ENCODE measurements at places on chromosomes 6 and 20.

DNA sequence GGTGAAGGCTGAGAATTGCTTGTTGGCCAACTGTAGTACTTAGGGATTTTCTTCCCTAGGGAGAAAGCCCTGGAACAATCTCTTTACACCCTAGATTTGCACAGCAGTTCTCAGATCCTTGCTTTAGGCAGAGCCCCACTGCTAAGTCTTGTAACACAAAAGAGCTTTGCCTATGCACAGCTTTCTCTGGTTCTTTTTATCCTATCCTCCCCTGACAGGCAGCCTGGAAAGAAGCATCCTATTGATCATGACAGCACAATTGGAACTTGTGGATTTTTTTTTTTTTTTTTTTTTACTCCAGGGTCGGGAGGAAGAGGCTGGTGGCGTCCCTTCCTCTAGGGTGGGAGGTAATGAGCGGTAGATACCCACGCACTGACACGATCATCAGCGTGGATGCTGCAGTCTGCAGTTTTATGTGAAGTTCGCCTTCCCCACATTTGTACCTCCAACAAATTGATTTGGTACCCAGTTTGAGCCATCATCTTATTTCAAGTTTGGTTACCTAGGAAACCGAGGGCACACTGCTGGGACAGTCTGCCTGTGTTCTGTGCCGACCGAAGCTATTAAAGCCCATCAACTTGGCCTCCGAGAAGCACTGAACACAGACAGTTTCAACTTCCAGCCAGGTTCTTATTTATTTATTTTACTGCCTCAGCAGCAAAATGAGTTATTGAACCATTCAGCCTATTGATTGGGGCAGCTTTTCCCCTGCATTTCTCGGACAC, 110.1 kb downstream of the NRN1 start:
- no peak for DNase-seq

DNA sequence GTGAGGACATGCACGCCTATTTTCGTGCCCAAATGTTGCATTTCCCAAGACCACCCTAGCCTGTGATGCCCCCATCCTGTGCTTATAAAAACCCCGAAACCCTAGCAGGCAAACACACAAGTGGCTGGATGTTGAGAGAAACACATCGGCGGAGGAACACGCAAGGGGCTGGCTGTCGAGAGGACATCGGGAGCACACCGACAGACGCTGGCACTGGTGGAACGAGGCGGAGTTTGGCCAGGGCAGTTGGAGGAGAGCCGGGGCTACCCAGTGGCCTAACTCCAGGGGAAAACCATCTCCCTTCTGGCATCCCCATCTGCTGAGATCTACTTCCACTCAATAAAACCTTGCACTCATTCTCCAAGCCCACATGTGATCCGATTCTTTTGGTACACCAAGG, 225.9 kb upstream of the GRIK2 start:
- no peak for DNase-seq

DNA sequence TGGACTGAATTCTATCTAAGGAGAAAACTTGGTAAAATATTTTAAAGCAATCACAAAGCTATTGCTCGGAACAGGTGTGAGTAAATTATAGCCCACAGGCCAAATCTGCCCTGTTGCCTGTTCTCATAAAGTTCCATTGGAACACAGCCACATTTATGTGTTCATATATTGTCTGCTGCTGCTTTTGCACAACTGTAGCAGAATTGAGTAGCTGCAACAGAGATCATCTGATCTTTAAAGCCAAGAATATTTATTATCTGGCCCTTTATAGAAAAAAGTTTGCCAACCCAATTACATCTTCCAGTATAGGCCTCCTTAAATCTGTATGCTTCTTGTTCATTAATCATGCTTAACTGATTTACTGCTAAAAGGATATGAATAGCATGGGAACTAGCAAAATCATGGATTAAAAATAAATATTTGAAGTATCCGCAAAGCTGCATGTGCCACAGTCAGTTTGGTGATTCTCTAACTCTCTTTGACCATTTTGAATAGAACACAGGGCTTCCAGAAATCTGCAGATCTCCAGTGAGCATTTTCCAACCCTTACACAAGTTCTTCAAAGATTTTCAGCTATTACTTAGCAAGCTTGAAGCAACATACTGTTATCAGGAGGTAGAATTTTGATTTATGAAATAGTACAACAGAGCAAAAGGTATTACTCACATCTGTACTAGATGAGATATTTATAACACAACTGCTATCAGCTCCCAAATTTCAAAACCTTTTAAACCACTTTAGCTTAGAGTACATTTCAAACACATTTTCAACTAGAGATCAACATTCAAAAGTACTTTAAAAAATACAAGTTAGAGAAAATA, 312.6 kb upstream of the ID4 start:
- no peak for DNase-seq

GRCh38 chr20:63114693-63115311, 101.1 kb downstream of the YTHDF1 start:
- no peak for DNase-seq

DNA sequence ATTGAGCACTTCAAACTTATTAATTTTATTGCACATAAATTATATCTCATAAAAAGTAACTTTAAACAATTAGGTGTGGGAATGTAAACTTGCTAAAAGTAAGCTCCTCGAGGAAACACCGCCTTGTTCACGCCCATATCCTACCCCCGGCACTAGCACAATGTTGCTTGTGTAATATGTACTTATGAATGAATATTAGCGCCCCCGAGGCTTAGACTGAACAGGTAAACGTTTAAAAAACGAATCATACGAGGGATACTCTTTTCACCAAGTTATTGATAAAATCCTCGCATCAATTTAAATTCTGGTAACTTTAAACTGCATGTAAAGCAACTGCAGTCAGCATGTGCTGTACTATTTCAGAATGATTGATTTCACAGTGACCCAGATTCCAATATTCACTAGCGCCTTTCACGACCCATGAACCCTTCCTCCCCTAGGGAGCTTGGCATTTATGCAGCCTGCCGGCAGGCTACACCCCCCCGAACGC, 637 bp downstream of the TFB1M start:
- peak; percentile 12 for DNase-seq

GRCh38 chr6:150987371-150987828, 121.9 kb downstream of the MTHFD1L start:
- DNase-seq, result no peak

DNA sequence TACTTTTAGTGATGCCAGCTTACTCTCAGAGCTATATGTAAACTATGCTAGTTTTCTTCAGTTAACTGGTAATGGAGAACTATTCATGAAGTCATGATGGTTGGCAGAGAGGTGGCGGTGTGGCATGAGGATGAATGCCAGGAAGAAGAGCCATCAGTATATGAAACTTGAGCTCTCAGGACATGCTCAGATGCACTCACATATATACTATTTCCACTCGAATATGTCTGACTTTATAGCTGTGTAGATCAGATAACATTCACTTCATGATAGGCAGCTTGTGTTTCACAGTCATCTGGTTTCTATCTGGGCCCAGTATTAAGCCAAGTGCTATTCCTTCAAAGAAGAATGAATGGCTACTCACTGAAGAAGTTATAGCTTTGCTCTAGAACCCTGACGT, 46.2 kb upstream of the CEP85L start:
- no peak for DNase-seq

- DNase-seq, result no peak
These were observed 37.1 kb downstream of the FRMD1 start for GRCh38 chr6:168041928-168042327.

GRCh38 chr6:13465734-13466133, 21.7 kb downstream of the GFOD1 start:
- no peak for DNase-seq

- DNase-seq, result no peak
These were observed 229.8 kb downstream of the SOX4 start for GRCh38 chr6:21823371-21823770.

GRCh38 chr6:124684621-124685020, 277.6 kb upstream of the RNF217 start:
- DNase-seq, result no peak

DNA sequence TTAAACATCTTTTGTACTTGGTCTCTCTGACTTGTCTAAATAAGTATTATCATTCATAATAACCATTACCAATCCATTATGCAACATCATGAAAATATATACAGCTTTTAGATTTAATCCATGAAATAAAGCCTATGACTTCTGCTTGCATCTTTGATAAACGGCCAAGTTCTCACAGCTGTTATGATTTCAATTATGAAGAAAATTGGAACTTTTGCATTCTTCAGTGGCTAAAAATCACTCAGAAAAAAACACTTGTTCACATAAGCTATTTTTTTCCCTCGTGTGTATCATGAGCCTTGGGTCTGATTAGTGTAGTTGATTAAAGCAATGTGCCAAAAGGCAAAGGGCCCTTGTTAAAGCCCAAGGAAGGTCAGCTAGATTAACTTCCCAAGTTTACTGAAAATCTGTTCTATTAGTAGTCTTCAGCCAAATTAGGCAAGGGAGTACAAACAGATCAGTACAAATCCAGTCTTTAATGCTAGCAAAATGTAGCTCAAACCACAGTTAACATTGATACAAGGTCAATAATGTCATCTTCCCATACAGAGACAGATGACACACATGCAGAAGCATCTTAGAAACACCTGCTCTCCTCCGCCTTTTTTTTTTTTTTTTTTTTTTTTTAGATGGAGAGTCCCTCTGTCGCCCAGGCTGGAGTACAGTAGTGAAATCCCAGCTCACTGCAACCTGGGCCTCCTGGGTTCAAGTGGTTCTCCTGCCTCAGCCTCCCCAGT, 69.9 kb downstream of the SGK1 start:
- DNase-seq, result no peak

- no peak for DNase-seq
These were observed 107.9 kb downstream of the BANF2 start for GRCh38 chr20:17807651-17808050.

DNA sequence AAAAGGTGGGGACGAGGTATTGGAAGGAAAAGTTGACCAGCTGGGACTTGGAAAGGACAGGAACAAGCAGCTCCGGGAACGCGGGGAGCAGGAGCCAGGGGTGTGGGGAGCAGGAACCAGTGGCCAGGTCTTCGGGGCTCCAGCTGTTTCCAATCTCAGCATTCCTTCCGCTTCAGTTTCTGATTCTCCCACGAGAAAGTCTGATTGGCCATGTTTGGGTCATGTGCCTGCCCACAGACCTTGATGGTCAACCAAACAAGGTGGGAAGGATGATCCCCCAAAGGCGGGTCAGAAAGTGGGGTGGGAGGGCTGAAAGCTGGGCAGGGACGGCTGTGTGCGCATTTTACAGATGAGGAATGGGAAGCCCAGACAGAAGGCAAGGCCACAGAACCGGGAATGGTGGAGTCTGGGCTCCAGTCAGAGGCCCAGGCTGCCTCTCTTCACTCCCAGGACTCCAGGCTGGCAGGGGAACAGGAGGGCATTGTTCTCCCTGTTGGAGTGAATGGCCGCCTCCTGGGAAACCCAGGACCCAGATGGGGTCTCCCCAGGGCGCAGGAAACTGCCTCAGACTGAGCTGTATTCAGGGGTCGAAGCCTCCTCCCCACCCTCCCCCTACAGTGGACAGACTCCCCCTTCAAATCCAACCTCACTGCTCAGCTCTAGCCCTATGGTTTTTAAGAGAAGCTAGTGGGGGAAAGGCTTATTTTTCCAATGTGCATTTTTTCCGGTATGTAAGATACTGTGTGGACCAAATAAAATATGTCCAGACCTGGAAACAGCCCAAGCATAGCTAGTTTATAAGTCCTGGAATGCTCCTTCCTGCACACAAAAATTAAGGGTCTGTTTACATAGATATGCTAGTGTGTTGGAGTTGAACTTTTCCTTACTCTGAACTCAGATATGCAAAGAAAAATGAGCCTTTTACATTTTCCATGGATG, 12.2 kb upstream of the PTGIS start:
- DNase-seq, result no peak

DNA sequence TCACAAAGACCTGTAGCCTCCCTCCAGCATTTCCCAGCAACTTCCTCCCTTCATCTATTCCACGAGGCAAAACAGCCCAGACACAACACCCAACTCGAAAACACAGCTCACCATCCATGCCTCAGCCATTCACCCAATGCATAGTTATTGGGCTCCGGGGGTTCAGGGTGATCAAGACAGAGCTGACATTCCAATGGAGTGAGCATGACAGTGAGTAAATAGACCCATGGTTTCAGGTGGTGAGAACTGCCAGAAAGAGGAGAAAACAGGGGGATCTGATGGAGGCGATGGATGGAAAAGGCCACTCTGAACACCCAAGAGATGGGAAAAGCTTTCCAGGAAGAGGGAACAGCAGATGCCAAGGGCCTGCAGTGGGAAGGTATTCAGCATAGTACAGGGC, 5.9 kb downstream of the CASS4 start:
- DNase-seq, result no peak

GRCh38 chr6:108222504-108222903, 38.3 kb downstream of the SNX3 start:
- peak; percentile 15 for DNase-seq

- no peak for DNase-seq
These were observed 61.1 kb upstream of the SNAP25 start for GRCh38 chr20:10157549-10157948.

- peak; percentile 39 for DNase-seq
These were observed 2.1 kb downstream of the ZC3H12D start for GRCh38 chr6:149482545-149483333.

- no peak for DNase-seq
These were observed 111.3 kb downstream of the OR2B2 start for GRCh38 chr6:27800731-27801373.

DNA sequence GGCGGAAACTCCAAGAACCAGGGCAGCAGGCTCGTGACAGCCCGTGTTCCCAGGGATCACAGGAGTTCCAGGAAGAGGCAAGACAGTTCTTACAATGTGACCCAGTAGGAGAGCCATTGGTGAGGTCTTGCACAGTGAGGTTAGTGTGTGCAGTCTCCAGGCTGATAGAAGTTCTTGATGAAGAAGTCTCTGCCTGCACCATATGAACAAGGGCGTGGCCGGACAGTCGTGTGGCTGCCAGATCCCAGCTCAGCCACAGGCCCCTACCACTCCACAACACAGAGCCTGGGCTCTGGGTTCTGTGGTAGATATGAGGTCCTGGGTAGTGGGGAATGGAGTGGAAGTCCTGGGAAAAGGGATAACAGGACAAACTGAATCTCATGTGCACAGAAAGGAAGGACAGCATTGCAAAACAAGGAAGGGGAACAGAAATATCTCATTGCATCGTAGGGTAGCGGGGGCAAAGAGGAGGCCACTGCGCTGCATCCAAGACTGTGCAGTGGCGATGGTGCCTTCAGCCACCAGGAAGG, 65.2 kb downstream of the STX11 start:
- peak; percentile 44 for DNase-seq

- DNase-seq, result no peak
These were observed 41.2 kb downstream of the TMEM14A start for GRCh38 chr6:52712136-52712535.

- DNase-seq, result no peak
These were observed at the start of gene TFAP2B for GRCh38 chr6:50818673-50819072. TSS of gene TFAP2B (plus strand) at chr6:50818871. CDS start at chr6:50818892, 21 bp downstream.

- no peak for DNase-seq
These were observed 17.9 kb downstream of the RRBP1 start for GRCh38 chr20:17664025-17664633.

DNA sequence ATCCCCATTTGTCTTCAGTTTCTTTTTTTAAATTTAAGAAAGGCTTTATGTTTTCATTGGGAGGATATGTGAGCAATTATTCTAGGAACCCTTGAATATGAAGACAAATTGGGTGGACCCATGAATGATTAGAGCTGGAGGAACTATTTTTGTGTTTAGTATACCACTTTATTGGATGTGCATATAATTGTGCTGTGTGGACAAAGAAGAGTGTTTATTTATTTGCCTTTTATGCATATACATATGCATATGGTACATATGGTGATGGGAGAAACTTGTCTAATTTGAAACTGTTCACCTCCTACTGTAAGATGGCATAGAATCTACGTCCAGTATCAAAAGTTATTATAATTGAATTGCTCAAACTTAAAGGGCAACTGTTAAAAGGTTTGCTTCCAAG, 94.8 kb upstream of the CENPW start:
- no peak for DNase-seq
